ENCODE measurements at places on chromosomes 6 and 20. TPM values are rescaled to one million over a fixed set of nuclear protein-coding genes. Genes with fewer than 3 reads are reported as not detected.

- H3K4me3 ChIP-seq: no peak overlapping the region
- H3K4me1 ChIP-seq: no peaks in the 10 kb centered on the region
- H3K36me3 ChIP-seq: no peaks in the 10 kb centered on the region
Measured at GRCh38 chr20:14845199-14846160, 508.1 kb upstream of the FLRT3 start.

GRCh38 chr20:22921595-22922421 lies 113.3 kb upstream of the SSTR4 start:
- H3K27me3 ChIP-seq: peaks cover 8% of the 10 kb centered on the region
- no peak overlapping the region for H3K4me3 ChIP-seq
- H3K4me1 ChIP-seq: peaks cover 4% of the 10 kb centered on the region

DNA sequence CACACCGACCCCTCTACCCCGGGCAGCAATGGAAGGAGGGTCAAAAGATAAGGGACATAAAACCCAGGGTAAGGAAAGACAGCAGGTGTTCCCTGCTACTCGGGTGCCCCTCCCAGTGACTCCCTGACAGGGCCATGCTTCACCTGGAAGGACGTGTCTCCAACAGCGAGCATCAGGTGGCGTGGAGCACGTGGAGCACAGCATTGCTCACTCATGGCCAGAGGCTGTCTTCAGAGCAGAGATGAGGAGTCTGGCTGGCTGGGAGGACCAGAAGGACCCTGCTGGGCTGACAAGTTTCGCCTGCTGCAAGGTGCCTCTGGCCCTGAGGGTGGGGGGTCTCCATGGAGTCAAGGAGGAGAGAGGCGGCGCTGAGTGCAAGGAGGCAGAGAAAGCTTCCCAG lies 15.3 kb upstream of the CDH22 start:
- H3K4me3 ChIP-seq: no peak overlapping the region
- no peak overlapping the region for H3K27ac ChIP-seq
- DNase-seq: no peak

Gene OPRL1
- total RNA-seq: 0.42 TPM
